GM13977 (cell line): ENCODE measurements at places on chromosomes 3 and 15.
A peak's percentile ranks its signal among the peaks of the same experiment; 100 is the strongest.

DNA sequence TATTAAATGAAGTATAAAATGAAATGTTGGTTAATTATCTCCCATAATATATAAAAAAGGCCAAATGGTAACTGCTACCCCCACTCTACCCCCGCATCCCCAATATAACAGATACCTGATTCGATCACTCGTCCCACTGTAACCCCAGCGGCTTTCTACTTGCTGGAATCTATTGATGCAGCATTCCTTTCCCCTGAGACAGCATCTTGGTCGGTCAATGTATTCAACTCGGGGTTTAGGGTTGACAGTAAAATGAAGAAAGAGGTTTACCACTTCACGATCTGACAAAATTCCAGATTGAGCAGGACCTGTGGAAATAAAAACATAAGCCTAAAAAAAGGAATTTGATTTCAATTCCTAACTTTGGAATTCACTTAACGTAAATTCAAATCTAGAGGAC, 18.6 kb upstream of the C15orf40 start:
- DNase-seq, result no peak

- no peak for DNase-seq
Observed at GRCh38 chr3:56938530-56938929, 121.9 kb upstream of the SPATA12 start.

- no peak for DNase-seq
Observed at GRCh38 chr3:14769544-14770325, 49.0 kb upstream of the FGD5 start.

- DNase-seq, result peak; percentile 28
Observed at GRCh38 chr3:58419780-58420507, 13.7 kb downstream of the PDHB start.

DNA sequence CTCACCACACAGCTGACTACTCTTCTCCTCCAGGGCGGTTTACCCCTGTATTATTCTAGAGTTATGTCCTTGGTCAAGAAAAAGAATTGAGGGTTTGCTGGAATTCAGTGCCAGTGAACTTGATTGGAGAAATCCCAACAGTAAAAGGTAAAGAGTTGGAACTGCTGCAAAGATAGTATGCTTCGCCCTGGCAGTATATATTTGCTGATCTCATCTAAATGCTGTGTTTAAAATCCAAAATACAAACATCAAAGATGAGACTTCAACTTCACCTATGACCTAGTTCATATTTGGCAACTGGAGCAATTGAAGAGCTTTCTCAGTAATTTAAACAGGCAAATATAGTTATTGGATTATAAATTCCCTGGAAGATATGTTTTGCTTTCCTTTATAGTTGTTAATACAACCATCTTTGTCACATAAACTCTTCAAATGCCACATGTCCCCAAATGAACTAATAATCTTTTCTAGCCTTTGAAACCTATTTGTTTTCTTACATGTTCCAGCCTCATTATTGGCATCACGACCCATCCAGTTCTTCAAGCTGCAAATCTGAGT, 6.5 kb downstream of the KCNH8 start:
- DNase-seq, result no peak

DNA sequence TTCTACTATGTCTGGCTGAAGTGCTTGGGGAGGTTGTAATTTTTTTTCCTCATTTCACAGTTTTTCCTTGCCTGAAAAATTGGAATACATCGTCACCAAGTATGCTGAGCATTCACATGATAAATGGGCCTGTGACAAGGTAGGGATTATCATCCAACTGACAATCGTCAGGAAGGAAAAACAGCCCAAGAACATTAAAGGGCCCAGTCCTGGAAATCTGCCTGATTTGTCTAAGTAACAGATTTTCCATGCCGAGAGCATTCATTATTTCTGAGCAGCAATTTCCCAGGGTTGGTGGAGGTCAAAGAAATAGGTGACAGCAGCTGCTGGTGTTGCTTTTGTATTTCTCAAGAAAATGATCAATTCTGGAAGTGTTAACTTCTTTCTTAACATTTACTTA, 226.0 kb upstream of the CHRM5 start:
- no peak for DNase-seq

DNA sequence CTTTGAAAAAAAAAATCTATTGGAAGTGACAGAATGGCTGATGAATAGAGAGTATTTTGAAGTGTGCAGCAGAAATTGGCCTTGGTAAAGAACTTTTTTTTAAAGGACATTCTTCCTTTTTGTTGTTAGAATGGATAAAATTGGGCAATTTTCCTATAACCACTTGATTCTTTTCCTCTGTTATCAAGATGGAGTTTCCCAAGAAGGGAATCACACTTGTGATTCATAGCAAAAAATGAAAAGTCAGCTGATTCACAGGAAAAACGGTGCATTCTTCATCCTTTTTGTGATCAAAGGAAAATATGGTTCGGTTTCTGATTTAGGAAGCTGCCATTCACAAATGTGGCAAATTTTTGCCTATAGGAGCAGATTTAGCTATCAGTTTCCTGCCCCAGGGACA, 486.8 kb downstream of the GBE1 start:
- DNase-seq, result no peak

GRCh38 chr15:26083896-26084295, 220.8 kb upstream of the ATP10A start:
- DNase-seq, result no peak

DNA sequence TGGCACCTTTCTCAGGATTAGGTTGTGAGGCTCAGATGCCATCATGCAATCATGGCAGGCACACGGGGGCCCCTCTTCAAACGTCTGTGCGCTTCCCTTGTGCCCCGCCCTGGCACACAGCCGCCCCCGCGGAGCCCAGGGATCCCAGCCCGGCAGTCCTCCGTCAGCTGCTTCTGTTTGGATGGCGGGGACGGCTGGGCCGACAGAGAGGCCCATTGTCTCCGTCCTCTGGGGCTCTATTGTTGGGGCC, 849 bp upstream of the HDAC11 start:
- no peak for DNase-seq

DNA sequence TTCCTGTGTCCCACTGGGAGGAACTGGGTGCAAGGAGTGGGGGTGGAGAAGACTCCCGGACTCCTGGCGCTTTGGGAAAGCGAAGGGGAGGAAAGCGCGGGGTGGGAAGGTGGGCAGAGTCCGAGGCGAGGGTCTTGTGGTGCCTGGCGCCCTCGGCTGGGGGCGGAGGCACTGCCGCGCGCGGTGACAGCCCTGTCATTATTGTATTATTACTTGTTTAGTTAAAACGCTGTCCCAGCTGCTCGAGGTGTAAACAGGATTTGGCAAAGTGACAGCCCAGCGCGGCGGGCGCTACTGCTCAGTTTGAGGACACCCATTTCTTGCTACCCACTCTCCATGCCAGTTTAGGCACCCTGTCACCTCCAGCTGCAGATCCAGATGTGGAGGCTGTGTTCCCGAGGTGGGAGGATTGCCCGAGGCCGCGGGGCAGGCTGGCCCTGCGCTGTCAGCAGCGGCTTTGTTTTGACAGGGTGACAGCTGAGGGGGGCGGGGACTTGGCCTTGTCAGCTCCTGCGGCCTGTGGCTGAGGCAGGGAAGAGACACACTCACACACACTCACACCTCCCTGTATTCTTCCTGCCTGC, 1.0 kb downstream of the KAT2B start:
- DNase-seq, result peak; percentile 71

DNA sequence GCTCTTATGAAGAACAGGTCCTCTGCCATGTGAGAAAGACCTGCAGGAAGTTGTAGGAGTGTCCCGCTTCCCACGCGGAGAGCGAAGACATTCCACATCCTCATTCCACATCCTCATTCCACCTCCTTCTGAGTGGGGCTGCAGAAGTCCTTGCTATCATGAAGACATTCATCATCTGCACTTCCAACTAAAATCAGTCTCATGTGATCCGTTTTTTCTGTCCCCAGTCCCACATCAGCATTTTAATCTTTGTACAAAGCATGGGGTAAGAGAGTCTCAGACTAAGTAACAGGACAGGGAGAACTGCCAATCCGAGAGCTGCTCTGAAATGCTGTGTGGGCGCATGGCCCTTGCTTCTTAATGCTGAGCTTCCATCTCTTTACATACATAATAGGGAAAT, 227.2 kb downstream of the RSRC1 start:
- no peak for DNase-seq

- DNase-seq, result no peak
Observed at GRCh38 chr3:42673082-42673481, 12.3 kb upstream of the KLHL40 start.

DNA sequence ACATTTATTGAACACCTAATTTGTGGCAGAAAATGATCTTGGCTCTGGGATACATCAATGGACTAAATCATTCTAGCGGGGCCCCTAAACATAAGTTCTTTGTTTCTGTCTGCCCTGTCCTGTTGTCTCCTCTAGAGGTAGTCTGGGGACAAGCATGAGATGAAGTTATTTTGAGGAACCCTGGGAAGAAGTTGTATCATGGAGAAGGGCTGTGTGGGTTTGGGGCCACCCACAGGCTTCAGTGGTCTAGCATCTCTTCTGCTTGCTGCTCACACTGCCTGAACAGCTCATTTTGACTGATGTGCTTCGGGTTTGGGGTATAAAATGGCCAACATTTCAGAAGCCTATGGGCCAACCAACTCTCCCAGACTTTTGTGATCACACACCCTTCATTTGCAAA, 50.3 kb upstream of the OSBPL11 start:
- DNase-seq, result no peak

DNA sequence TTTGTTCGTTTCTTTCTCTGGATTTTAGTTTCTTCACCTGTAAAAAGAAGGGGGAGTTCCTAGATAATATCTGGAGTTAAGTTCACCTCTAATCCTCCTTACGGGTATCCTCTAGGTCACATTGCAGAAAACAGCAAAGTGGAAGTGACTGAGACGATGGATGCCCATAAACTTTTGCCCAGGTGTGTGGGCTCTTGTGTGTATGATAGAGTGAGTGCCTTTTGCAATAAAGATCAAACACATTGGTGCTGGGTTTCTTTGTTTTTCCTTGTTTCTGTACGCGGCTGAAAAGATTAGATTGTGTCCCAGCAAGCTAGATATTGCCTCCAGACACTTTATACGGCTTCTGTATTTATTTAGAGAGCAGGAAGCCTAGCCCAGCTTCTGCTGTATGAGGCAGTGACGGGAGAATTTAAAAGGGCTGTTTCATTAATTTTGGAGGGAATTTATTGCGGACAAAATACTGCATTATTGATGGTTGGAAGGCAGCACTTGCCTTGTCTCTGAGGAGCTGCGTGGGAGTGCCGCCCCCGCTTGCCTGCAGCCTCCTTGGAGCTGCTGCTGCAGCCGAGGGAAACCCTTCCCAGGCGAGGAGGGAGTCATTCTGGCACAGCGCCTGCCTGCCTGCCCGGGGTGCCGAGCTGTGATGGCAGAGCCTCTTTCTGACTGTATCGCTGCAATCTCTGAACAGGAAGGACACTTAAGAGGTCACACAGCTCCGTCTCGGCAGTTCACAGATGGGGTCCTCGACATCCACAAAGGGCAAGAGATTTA, 38.5 kb downstream of the PYDC2 start:
- DNase-seq, result no peak

DNA sequence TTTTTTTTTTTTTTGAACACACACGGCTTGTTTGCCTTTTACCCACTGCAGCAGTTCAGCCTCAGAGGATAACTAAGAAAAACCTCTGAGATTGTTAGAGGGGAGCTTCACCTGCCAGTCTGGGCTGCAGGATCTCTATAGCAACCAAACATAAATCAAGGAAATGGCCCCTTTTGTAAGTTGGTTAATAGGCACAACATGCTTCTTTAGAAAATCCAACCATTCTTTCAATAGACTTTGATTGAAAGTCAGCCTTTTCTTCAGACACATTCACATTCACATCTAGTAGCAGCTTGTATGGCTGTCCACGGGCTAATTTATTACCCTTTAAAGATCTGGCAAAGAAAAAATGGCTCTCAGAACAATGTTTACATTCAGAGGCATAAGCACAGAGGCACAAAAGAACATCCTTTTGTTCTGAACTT, 136.6 kb upstream of the RARB start:
- DNase-seq, result no peak

DNA sequence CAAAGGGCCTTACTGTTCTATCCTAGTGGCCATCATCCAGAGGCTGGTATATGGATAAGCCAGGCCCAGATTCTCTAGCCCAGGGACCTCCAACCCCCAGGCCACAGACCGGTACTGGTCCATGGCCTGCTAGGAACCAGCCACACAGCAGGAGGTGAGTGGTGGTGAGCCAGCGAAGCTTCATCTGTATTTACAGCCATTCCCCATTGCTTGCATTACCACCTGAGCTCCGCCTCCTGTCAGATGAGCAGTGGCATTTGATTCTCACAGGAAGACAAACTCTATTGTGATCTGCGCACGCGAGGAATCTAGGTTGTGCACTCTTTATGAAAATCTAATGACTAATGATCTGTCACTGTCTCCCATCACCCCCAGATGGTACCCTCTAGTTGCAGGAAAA, 30.1 kb upstream of the TPM1 start:
- DNase-seq, result no peak

- peak; percentile 89 for DNase-seq
Observed at GRCh38 chr3:52220380-52221026, 4.9 kb downstream of the TLR9 start.

GRCh38 chr15:37586011-37586583, 348.3 kb upstream of the TMCO5A start:
- DNase-seq, result no peak

DNA sequence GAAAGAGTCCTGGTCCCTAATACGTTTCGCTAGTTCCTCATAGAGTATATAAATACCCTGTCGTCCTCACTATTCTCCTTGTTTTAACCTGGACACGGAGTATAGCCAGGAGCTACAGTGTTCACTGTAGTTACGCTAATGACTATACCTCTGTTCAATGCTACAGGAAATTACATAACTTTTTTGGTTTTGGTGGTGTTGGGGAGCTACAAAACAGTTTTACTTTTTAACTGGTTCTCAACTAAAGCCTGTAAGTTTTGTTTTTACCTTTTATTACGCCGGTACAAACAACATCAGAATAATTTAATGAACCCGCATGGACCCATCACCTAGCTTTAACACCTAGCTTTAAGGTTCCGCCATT, 1.5 kb downstream of the LMLN start:
- no peak for DNase-seq

GRCh38 chr15:67776600-67776999, 48.7 kb upstream of the SKOR1 start:
- no peak for DNase-seq

DNA sequence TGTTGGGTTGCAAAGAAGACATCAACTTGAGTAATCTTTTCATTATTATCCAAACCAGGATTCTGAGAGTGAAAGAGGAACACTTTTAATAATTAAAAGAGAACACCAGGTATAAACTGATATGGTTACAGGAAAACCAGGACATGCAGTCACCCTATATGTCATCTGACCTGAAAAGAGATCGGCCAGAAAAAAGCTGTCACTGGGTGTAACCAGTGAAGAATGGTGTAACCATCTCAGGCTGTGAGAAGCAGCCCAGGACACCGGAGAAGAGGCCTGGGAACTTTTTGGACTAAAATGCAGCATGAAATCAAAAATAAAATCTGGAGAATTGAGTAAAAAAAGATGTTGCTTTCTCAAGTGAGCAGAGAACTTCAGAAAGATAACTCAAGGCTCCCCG, 10.1 kb upstream of the CCDC80 start:
- no peak for DNase-seq
